ENCODE measurements at places on chromosomes 1 and 21. TPM values are rescaled to one million over a fixed set of nuclear protein-coding genes. Genes with fewer than 3 reads are reported as not detected.

UBXN10 gene
- total RNA-seq: not detected

PGLYRP4 gene
- not detected for total RNA-seq

MAP3K6 gene
- 11.2 TPM for total RNA-seq

DDAH1 gene
- 9.0 TPM for total RNA-seq

ASCL5 gene
- 0.11 TPM for total RNA-seq

VHLL gene
- not detected for total RNA-seq

FMO2 gene
- not detected for total RNA-seq

C1orf21 gene
- 8.2 TPM for total RNA-seq

SNX7 gene
- total RNA-seq: 24.9 TPM

VSIG8 gene
- not detected for total RNA-seq

TRIM58 gene
- total RNA-seq: not detected

RRP1B gene
- total RNA-seq: 35.2 TPM

PLXNA2 gene
- total RNA-seq: 4.6 TPM

SLC25A34 gene
- total RNA-seq: 0.10 TPM

OR6N1 gene
- not detected for total RNA-seq

SELP gene
- total RNA-seq: not detected

OR2L2 gene
- total RNA-seq: not detected

CRYBG2 gene
- total RNA-seq: 1.3 TPM

NFIA gene
- 13.1 TPM for total RNA-seq

ADCY10 gene
- total RNA-seq: not detected

TNNI3K gene
- not detected for total RNA-seq

SMIM1 gene
- 1.6 TPM for total RNA-seq

CCDC27 gene
- total RNA-seq: not detected

USH2A gene
- total RNA-seq: under 0.01 TPM

TNFAIP8L2 gene
- total RNA-seq: not detected

AGTRAP gene
- total RNA-seq: 85.9 TPM

BATF3 gene
- 24.8 TPM for total RNA-seq

DDX59 gene
- 13.7 TPM for total RNA-seq

SMCP gene
- total RNA-seq: not detected

RHOU gene
- total RNA-seq: 17.2 TPM

FCGR3A gene
- total RNA-seq: not detected

S100A3 gene
- total RNA-seq: 123 TPM

MYOG gene
- not detected for total RNA-seq

AUNIP gene
- total RNA-seq: 9.4 TPM

LHX8 gene
- total RNA-seq: 0.83 TPM

S100A2 gene
- 26.8 TPM for total RNA-seq

UTS2 gene
- not detected for total RNA-seq

KRTAP7-1 gene
- not detected for total RNA-seq

LRRIQ3 gene
- 0.58 TPM for total RNA-seq
